Fibroblast of villous mesenchyme (primary cell): ENCODE measurements at places on chromosomes 4 and X. TPM values are rescaled to one million over a fixed set of nuclear protein-coding genes. Genes with fewer than 3 reads are reported as not detected.

CLIC2 gene
- total RNA-seq = 1.3 and 2.6 TPM in 2 replicates

VEGFD gene
- total RNA-seq = under 0.01 TPM in 1 of 2 replicates, not detected in the other

SCML1 gene
- total RNA-seq = 5.8 and 12.5 TPM in 2 replicates

SPANXC gene
- total RNA-seq = not detected in 2 replicates

NAP1L5 gene
- 5.5 and 10.4 TPM in 2 replicates for total RNA-seq

RIPPLY1 gene
- total RNA-seq = not detected in 2 replicates

NUDT9 gene
- 10.3 and 13.8 TPM in 2 replicates for total RNA-seq

PABPC1L2B gene
- not detected in 2 replicates for total RNA-seq

TRAPPC11 gene
- total RNA-seq = 59.9 and 69.1 TPM in 2 replicates

CENPVL3 gene
- total RNA-seq = not detected in 2 replicates

PSAPL1 gene
- not detected in 2 replicates for total RNA-seq

FAM9C gene
- total RNA-seq = under 0.01 TPM in 2 replicates

JAKMIP1 gene
- not detected in 2 replicates for total RNA-seq

NUDT11 gene
- 7.4 and 12.1 TPM in 2 replicates for total RNA-seq

LUZP4 gene
- total RNA-seq = not detected in 2 replicates

SSX5 gene
- total RNA-seq = not detected in 2 replicates

UCP1 gene
- not detected in 2 replicates for total RNA-seq

PROM1 gene
- under 0.01 TPM in 2 replicates for total RNA-seq

NLGN3 gene
- 0.32 and 0.43 TPM in 2 replicates for total RNA-seq

NPY1R gene
- total RNA-seq = 1.6 and 3.5 TPM in 2 replicates

MMRN1 gene
- not detected in 2 replicates for total RNA-seq

EGFL6 gene
- total RNA-seq = 0.32 and 0.86 TPM in 2 replicates

CXCL8 gene
- 25.1 and 294 TPM in 2 replicates for total RNA-seq

TCEAL9 gene
- 100 and 114 TPM in 2 replicates for total RNA-seq

NWD2 gene
- total RNA-seq = not detected in 2 replicates

XPNPEP2 gene
- under 0.01 TPM in 1 of 2 replicates, not detected in the other for total RNA-seq

ZFP92 gene
- total RNA-seq = 0.32 and 0.43 TPM in 2 replicates

NHSL2 gene
- 9.7 and 9.9 TPM in 2 replicates for total RNA-seq

DMP1 gene
- total RNA-seq = not detected in 2 replicates

TRAM1L1 gene
- 2.6 and 3.0 TPM in 2 replicates for total RNA-seq

SERPINA7 gene
- total RNA-seq = not detected in 2 replicates

NAP1L2 gene
- under 0.01 TPM in 2 replicates for total RNA-seq

PF4V1 gene
- not detected in 2 replicates for total RNA-seq

NXF2B gene
- not detected in 2 replicates for total RNA-seq

RASGEF1B gene
- 0.32 TPM in 1 of 2 replicates, not detected in the other for total RNA-seq

CENPC gene
- 17.4 and 18.1 TPM in 2 replicates for total RNA-seq

TIGD4 gene
- total RNA-seq = under 0.01 TPM in 2 replicates

UTP3 gene
- 15.1 and 23.3 TPM in 2 replicates for total RNA-seq

POLA1 gene
- total RNA-seq = 11.9 and 13.8 TPM in 2 replicates

AFP gene
- 0.32 TPM in 1 of 2 replicates, not detected in the other for total RNA-seq

KCNE5 gene
- total RNA-seq = 0.32 TPM in 1 of 2 replicates, not detected in the other

SRPX2 gene
- 44.1 and 66.1 TPM in 2 replicates for total RNA-seq

MAGIX gene
- 1.9 and 2.2 TPM in 2 replicates for total RNA-seq

PABPC5 gene
- 1.3 TPM in 2 replicates for total RNA-seq

LRCH2 gene
- 5.8 and 8.2 TPM in 2 replicates for total RNA-seq

MAGEB2 gene
- total RNA-seq = 2.6 TPM in 1 of 2 replicates, not detected in the other
